PC-3 (cell line): ENCODE measurements at places on chromosomes 11 and 22. TPM values are rescaled to one million over a fixed set of nuclear protein-coding genes. Genes with fewer than 3 reads are reported as not detected.

The SMTNL1 gene
- not detected in 2 replicates for total RNA-seq

The OR51D1 gene
- total RNA-seq, result not detected in 2 replicates

DNA sequence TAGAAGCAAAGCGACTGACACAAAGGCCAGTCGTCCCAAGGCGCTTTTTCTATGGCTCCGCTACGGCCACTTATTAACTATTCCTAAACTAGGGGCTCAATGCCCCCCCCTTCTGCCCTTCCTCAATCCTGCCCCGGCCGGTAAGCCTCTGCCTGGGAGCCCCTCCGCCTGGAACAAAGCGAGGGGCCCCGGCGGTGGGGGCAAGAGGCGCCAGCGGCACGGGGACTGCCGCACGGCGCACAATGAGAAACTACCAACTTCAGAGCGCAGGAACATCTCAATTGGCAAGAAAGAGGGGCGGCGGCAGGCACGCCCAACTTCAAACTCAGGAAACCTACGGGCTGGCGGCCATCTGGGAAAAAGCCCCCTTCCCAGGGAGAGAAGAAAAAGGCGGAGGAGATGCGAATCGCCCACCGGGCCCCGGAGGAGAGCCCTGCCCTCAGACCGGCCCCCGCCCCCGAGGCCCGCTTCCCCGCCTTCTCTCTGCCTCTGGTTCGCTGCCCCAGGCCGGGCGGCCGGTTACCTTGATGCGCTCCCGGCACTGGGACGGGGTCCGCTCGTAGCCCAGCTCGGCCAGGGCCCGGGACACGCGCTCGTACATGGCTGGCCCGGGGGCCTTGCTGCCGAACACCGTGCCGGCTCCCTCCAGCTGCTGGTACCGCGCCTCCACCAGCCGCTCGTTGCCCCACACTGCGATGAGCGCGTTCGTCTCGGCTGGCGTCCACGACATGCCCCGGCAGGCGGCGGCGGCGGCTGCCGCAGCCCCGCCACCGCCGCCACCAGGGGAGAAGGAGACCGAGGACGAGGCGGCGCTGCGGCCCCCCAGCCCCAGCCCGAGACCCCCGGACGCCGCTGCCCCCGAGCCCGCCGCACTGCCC, 619 bp downstream of the MSANTD2 start:
- H3K4me1 ChIP-seq, result peaks cover 39% of the 10 kb centered on the region
- peak; percentile 33 for DNase-seq
- H3K36me3 ChIP-seq, result no peaks in the 10 kb centered on the region
- H3K27me3 ChIP-seq, result no peaks in the 10 kb centered on the region
- H3K4me3 ChIP-seq, result peak overlapping the region; percentile 70

DNA sequence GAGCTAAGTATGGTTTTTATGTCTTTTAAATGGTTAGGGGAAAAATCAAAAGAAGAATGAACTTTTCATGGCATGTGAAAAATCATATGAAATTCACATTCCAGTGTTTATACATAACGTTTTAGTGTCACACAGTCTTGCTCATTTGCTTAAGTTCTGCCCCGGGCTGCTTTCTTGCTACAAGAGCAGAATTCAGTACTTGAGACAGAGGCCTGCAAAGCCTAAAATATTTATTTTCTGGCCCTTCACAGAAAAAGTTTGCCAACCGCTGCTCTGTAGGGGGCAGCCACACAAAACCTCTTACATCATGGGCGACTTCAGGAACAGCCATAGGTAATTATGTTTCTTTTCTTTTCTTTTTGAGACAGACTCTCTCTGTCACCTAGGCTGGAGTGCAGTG, 1.0 kb upstream of the ATG2A start:
- peak overlapping the region; percentile 69 for H3K4me3 ChIP-seq
- DNase-seq, result peak; percentile 51
- no peaks in the 10 kb centered on the region; the same call in 1 of the 2 replicates for H3K36me3 ChIP-seq
- H3K4me1 ChIP-seq, result peaks cover 15% of the 10 kb centered on the region

DNA sequence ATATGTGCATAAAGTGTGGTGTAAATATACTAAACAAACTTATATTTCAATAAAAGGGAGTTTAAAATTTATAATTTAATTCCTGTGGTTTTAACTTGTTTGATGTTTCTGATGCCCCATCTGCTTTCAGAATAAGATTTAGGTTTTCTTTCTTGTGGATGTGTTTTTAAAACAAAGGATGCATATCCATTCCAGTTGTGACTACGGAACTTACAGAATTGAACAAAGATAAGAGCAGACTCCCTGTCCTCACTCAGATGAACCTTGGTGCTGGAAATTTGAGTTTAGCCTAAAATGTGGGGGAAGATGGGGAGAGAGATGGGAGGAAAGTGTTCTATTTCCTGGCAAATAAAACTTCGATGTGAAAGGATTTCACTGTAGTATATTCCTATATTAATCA, 2.5 kb downstream of the FJX1 start:
- H3K36me3 ChIP-seq, result no peaks in the 10 kb centered on the region
- no peaks in the 10 kb centered on the region for H3K27me3 ChIP-seq
- peak overlapping the region; percentile 93 for H3K27ac ChIP-seq
